ENCODE measurements at places on chromosomes 7 and 10.

DNA sequence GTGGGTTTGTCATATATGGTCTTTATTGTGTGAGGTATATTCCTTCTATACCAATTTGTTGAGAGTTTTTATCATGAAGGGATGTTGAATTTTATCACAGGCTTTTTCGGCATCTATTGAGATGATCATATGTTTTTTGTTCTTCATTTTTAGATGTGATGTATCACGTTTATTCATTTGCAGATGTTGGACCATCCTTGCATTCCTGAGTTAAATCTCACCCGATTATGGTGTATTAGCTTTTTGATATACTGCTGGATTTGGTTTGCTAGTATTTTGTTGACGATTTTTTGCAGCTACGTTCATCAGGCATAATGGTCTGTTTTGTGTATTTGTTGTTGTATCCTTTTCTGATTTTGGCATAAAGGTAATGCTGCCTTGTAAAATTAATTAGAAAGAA is 311.0 kb downstream of the PTEN start:
- DNase-seq = no peak

DNA sequence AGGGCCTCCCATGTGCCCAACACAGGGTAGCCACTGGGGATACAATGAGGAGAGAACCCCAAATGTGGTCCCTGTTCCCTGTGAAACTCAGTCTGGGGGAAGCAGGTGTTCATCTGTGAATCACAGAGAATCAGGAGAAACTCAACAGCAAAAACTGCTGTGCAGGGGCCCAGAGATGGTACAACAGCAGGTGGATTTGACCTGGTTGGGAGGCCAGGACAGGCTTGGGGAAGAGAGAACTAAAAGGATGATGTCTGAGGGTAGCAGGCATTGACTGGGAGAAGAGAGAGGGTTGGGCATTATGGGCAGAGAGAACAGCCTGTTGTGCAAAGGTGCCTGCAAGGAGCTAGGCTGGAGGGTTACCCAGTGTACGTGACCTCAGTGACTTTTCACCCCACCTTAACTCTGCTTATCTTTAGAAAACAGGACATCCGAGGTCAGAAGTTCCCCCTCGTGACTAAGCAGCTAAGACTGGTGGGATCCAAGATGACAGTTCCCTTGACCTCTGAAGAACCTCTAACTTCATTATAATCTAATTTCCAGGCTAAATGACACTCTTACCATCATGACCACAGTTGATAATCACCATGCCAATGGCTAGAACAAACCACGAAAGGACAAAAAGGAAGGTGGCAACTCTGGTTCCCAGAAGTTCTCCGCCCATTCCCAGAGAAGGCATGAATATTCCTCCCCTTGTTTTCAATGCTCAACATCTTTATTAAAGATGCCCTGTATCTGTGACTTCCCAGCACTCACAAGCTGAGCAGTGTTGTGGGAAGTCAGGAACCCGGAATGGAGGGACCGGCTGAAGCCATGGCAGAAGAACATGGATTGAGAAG is 5.1 kb upstream of the ADAMTS14 start:
- no peak for DNase-seq

DNA sequence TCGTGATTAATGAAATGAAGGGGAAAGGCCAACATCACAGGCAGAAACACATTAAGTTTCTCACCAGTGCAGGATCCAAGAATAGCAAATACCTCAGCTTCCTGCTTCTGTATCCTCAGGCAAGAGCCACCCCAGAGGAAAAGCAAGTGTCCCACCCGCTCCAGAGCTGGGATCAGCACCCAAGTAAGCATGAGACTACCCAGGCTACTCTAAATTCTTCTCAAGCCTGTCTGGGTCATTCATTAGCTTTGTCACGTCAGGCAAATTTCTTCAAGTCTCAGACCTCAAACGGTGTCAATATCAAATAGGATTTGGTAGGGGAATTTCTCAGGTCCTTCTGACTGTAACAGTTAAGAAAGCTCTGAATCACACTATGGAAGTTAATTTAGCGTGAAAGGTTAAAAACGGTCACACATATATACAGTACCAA is 59.0 kb downstream of the GNA12 start:
- DNase-seq = no peak

DNA sequence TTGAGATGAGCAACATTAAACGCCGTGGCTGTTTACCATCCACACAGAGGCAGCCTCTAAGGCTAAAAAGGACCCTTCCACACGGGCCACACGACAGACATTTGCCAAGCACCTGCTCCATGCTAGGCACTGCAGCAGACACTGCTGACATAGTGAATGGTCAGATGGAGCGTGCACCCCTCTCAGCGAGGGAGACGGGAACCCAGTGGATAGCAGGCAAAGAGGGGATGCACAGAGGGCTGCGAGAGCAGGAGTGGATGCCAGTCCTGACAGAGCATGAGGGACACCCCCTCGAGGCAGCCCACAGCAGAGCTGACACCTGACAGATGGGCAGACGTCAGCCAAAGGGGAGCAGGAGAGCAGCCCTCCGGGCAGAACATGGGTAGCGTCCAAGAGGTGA is 5.6 kb upstream of the STK32C start:
- no peak for DNase-seq

GRCh38 chr7:12967322-12967721 is 279.9 kb downstream of the ARL4A start:
- no peak for DNase-seq

DNA sequence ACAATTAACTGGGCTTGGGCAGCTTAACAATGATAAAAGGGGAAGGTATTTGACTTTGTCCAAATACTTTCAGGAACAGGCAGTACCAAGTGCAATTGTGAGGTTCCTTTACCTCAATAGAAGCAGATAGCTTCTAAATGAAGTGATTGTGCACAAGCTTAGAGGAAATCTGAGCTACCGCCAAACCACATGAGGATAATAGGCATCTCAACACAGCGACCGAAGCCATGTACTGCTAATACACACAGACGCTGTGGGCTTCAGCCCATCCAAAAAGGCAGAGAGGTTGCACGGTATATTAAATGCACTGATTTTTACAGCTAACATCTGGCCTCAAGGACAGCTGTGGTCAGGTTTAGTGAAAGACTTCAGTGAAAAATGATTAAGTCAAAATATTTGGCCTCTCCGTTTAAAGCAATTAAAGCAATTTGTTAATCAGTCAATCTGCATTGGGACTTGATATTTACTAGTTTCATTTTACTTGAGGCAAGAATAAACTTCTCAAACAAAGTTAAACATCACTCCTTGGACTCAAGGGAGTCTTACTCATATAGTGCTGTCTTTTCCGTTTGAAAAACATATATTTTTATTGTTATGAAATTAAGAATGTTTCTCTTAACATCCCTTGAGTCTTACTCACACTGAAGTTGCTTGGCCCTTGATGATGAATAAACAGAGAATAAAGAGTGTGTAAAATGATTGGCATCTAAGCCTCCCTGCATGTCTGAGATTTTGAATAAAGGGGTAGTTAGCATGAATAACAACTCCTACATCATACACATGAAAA is 306.3 kb downstream of the C7orf25 start:
- DNase-seq = no peak

- DNase-seq = no peak
Observed at GRCh38 chr7:13708670-13709069, 280.8 kb downstream of the ETV1 start.

GRCh38 chr10:61301575-61301974 is 151.6 kb downstream of the TMEM26 start:
- no peak for DNase-seq

DNA sequence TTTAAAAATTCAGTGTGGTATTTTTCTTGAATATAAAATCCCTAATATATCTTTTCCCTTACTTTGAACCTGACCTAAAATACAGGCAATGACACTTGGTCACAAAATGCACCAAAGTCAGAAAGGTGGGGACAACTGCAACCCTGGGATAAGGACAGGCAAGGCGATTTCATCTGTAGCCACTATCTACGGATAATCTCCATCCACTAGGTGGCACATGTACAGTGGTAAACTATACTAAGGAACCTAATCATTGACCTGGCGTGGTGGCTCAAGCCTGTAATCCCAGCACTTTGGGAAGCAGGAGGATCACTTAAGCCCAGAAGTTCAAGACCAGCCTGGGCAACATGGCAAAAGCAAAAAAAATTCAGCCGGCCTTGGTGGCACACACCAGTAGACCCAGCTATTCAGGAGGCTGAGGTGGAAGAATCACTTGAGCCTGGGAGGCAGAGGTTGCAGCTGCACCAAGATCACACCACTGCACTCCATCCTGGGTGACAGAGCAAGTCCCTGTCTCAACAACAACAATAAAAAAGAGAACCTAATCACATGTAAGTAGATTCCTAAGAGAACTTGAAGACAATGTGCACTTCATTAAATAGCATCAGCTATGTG is 98.9 kb downstream of the KMT2C start:
- DNase-seq = no peak

DNA sequence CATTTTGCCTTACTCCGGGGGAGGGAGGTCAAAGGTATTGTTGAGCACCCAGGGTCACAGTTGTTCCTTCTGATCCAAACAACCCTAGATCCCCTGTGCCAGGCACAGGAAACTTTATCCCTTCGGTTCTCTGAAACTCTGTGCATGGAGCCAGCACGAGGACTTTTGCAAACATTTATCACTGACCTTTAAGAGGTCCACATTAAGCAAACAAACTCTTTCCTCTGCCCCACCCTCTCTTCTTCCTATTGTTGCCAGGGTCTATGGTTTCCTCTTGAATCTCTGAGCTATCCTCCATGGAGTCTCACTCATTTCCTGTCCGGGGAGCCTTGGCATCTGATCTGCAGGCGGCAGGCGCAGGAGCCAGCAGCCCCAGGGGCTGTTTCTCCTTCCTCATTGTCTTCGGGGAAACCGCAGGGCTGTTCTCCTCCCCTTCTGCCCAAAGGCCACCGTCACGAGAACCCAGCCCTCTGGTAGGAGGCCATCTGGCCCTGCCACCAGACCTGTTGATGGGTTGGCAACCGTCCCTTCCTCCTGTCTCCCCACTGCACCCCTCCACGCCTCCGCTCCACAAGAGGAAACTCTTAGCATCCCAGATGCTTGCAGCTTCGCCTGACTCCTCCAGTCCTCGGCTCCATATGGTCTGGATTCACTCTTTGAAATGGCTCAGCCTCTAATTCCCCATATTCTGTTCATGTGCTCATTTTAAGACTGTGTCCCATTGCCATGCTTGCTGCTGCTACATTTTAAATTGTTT is 327.3 kb upstream of the NRP1 start:
- no peak for DNase-seq

- no peak for DNase-seq
Observed at GRCh38 chr10:63456437-63457210, 9.2 kb downstream of the JMJD1C start.

DNA sequence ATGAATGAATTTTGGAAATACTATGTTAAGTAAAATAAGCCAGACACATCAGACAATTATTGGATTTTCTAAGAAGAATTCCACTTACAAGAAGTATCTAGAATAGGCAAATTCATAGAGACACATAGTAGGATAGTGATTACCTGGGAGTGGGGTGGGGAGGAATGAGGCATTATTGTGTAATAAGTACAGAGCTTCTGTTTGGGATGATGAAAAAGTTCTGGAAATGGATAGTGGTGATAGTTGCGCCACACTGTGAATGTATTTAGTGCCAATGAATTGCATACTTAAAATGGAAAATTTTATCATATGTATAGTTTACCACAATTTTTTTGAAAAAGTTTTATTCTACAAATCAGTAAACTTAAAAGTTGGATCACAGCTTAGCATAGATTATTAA is 297.2 kb upstream of the KAT6B start:
- DNase-seq = no peak

DNA sequence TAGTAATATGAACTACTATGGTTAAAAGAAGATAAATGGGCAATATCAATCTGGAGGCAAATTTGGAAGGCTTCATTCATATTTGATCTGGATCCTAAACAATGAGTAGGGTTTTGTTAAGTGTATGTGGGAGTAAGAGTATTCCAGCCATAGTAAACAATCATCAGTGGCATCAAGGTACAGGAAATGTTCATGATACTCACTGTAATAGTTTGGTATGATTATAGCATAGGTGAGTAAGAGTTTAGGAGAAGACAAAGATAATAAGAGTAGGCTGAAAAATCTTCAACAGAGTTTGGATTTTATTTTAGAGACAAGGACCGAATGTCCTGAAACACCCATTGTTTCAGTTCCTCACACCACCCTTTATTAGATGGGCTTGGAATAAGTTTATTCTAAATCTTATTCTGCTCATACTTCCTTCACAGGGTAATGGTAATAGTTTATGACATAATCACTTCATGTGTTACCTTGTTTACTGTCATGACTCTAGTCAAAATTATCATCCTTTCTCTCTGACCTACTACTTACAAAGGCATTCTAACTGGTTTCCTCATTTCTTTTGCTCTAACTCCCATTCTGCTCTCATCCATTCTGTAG is 38.9 kb downstream of the BRAF start:
- no peak for DNase-seq

DNA sequence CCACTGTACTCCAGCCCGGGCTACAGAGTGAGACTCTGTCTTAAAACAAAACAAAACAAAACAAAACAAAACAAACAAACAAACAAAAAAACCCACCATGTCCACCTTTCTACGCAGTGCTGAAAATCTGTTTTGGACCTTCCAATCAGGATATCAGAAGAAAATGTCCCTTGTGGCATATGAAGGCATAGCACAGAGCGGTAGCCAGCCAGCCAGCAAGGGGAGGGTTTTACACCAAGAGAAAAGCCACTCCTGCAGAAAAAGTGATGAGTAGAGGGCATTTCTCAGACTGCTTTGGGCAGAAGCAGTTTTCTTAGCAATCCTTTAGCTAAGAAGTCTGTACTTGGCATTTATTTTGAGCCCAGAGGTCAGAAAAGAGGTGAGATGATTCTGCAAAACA is 612.2 kb downstream of the TYW1 start:
- DNase-seq = no peak

DNA sequence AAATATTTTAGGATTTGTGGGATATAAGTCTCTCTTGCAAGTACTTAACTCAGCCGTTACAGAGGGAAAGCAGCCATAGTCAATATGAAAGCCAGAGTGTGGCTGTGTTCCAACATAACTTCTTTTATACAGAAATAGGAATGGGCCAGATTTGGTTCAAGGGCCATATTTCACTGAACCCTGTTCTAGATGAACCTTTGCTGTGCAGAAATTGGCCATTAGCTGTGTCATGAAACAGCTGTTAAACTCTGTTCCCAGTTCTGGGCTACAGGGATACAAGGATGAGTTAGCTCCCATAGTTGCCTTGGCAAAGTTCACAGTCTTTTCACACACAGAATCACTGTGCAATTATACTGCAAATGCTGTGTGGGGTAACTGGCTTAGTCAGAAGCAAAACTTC is 213.9 kb upstream of the LRRN3 start:
- no peak for DNase-seq

- DNase-seq = peak; percentile 51
Observed at GRCh38 chr7:150404805-150405583, 25.9 kb downstream of the ZNF775 start.

DNA sequence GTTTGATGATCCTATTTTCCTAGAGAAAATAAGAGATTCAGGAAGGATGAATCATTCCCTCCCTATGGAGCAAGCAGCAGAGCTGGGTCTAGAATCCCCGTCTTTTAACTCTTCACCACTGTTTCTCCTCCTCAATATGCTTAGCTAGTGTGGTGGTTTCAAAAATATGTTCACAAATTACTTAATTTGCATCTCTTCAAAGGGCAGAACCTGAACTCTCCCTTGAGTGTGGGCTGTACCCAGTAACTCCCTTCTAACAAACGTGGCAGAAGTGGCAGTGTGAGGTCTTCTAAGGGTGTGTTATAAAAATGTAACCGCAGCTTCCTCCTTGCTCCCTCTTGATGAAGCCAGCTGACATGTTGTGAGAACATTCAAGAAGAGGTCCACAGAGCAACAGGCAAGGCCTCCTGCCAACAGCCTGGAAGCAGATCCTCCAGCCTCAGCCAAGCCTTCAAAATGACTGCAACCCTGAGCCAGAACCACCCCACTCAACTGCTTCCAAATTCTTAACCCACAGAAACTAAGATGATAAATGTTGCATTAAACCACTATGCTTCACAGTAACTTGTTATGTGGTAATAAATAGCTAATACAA is 36.6 kb downstream of the SRPK2 start:
- no peak for DNase-seq

Data from stimulated activated CD4-positive, alpha-beta T cell treated with anti-CD3 and anti-CD28 coated beads, Interleukin-15, amount 100 ng/mL, for 1 hour (primary cell).